ENCODE measurements at places on chromosomes 4 and X.

GRCh38 chrX:104195489-104196084, 29.3 kb downstream of the FAM199X start:
- DNase-seq = no peak

DNA sequence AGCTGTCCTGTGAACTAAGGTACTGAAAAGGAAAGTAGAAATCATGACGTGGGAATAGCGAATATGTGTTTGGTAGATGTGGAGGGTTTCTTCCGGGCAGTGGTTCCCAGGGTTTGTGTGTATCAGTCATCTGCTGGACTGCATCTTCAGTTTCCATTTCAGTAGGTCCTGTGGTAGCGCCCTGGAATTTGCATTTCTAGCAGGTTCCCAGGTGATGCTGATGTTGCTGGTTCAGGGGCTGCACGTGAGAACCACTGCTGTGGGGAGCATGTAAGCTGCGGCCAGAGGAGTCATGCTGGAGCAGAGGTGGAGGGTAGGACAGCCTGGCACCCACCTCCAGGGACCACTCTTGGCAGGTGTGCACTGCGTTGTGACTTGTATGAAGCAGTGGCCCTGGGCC, 47.1 kb downstream of the ARHGAP10 start:
- no peak for DNase-seq

DNA sequence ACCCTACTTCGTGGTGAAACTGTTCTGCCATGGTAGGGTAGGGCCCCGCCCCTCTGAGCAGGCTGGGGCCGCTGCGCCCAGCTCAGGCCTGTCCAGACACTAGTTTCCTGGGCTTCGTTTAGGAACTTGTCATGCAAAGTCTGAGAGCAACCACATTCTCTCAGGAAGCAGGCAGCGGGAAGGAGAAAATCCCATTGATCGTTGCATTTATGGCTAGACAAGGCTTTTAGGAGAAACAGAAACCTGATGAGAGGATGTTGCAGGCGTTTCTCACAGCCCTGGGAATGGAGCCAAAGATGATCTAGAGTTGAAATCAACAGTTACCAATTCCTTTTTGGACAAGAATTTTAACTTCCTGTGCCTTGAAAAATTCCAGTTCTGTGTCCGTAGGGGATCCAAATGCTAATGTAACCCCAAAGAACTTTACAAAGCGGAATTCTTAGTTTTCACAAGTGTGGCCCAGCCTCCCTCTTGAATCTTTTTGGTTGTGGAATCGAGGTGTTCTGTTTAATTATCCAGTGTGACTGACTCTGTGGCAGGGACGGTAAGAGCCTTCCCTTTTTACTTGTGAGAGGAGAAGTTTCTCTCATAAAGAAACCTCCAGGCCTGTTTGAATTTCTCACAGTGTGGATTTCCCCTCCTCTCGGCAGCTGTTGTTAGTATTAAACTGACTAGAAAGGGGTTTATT, 4.5 kb upstream of the CXCL9 start:
- DNase-seq = no peak

GRCh38 chr4:144967161-144967560, 130.8 kb downstream of the ANAPC10 start:
- no peak for DNase-seq

DNA sequence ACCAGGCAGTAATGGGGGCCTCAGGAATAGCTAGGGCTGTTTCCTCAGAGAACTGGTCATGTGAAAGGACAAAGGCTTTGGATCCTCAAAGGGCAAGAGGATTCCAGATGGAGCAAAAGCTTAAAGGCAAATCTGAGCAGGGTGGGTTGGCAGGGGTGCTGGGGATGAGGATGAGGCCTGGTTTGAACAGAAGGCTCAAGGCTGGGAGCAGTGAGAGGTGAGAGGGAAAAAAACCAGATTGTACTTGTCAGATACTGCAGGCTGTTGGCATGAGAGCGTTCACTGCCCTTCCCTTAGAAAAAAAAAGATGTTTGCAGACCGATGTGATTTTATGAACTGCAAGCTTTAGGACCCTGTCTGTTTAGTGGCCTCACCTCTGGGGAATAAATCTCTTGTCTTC, 75.3 kb upstream of the PLAC1 start:
- no peak for DNase-seq

DNA sequence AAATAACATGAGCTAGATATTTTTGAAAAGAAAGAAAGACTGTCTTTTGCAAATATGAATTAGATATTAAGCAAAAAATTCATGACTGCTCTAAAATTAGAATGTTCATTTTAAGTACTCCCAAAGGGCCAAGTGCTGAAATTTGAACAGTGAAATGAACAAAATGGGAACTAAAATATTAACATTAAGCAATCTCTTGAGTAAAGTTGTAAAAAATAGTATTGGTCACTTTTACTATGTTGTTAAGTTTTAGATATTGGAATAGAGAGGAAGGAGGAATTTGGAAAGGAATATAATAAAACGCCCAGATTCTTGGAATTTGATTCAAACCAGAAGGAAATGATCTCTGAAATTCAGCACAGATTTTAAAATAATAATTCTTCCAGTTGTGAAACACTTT, 125.9 kb upstream of the ANK2 start:
- DNase-seq = no peak

DNA sequence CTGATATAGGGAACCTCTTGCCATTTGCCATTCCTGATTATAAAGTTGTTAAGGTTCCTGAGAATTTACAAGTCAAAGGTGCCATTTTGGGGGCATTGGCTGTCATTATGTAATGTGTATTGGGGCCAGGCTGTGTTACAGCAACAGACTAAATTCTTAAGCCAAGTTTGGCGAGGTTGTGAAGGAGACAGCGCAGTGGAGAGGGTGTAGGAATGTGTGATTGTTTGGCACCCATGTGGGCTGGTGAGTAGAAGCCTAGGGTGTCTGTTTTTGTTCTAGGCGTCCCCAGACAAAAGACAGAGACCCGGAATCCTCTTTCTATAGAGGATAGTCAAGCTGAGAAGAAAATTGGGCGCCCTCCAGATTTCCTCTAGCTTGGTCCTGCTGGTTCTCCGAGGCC, 2535.3 kb downstream of the PCDH7 start:
- no peak for DNase-seq

DNA sequence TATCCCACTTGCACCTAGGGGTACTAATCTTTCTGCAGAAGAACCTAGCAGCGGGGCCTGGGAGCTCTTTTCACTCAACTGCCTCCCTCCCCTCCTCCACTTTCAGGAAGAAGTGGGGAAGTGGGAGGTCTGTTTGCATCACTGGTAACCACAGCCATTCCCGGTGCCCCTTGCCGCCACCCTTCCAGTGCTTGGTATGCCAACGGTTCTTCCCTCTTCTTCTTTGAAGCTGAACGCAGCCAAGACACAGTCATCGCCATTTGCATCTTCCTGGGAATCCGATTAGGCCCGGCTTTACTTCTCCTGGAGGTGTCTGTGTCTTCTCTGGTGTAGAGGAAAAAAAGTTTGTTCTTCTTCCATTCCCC, 47.2 kb upstream of the RBPJ start:
- DNase-seq = no peak

- DNase-seq = no peak
Measured at GRCh38 chr4:79241846-79242245, 84.0 kb downstream of the NAA11 start.

DNA sequence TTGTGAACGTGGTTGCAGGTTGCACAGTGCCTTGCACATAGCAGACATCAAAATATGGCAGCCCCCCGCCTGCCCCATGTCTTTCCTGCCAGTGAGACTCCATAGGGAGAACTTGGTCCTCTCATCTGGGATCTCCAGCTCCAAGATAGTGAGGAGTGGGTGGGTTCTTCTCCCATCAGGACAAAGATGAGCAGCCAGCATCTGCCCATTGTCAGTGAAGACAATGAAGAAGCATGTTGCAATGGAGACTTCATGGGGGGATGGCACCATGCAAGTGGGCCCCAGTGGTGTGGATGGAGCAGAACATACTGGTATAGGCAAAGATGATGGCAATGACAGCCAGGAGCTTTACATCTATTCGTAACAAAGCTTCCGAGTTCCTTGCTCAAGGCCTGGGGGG, 80.2 kb downstream of the STARD8 start:
- no peak for DNase-seq

DNA sequence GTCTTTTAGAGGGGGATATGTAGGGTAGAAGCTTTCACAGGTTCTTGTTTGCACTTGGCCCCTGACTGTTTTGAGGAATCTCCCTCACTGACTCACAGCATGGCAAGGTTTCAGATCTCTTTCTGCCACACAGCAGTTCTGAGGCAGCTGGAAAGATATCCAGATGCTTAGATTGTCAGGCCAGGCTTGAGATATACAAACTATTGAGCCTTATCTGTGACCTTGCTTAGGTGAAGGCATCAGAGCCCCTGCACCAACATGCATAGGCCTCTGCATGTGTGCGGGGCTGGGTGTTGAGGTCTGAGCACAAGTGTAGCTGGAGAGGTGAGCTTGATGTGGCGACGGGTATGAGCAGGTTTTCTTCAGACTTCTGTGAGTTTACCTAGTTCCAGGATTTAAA, 80.9 kb upstream of the MSANTD1 start:
- no peak for DNase-seq

GRCh38 chr4:121200795-121201472, 36.8 kb upstream of the TNIP3 start:
- no peak for DNase-seq

- no peak for DNase-seq
Measured at GRCh38 chrX:80223982-80224579, 196.2 kb upstream of the TENT5D start.

DNA sequence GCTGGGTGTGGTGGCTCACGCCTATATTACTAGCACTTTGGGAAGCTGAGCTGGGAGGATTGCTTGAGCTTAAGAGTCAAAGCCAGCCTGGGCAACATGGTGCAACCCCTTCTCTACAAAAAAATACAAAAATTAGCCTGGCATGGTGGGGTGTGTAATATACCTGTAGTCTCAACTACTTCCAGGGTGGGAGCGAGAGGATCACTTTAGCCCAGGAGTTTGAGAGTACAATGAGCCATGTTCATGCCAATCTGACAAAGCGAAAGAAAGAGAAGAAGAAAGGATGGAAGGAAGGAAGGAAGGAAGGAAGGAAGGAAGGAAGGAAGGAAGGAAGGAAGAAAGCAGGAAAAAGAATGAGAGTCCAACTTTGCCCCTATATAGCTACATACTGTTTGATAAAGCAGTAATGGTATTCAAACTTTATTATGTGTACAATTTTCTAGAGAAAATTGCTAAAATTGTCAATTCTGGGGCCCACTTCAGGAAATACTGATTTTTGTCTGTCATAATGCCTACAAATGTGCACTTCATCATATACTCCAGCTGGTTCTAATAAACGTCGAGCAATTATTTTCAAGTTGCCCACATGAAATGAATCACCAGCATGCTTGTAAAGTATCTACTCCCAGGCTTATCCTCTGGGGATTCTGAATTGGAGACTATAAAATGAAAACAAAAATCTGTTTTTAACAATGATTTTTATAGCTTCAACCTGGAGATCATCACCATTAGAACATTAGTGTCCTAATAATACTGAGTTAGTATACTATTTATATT, 132.3 kb downstream of the NDST4 start:
- no peak for DNase-seq

- no peak for DNase-seq
Measured at GRCh38 chr4:164115236-164115635, 620.7 kb downstream of the TMA16 start.

- no peak for DNase-seq
Measured at GRCh38 chr4:80713409-80713808, 317.1 kb upstream of the BMP3 start.

DNA sequence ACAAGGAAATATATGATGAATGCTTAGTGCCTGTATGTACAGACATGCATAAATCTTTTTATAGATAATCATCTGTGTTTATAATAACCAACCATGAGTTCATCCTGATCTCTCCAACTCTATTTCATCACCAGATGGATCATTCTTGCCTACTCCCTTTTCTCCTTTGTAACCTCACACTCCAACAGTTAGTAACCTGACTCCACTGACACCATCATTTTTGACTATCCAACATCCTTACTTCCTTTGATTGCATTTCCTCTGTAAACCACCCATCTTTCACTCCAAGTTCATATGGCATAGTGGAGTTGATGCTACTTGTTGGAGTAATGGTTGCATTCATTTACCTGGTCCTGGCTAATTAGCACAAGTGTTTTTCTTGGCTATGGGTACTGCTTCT, 170.6 kb downstream of the ZNF330 start:
- DNase-seq = no peak

GRCh38 chr4:168803732-168804131, 206.3 kb downstream of the CBR4 start:
- DNase-seq = no peak

GRCh38 chrX:128020701-128021100, 31.5 kb downstream of the ACTRT1 start:
- DNase-seq = no peak

DNA sequence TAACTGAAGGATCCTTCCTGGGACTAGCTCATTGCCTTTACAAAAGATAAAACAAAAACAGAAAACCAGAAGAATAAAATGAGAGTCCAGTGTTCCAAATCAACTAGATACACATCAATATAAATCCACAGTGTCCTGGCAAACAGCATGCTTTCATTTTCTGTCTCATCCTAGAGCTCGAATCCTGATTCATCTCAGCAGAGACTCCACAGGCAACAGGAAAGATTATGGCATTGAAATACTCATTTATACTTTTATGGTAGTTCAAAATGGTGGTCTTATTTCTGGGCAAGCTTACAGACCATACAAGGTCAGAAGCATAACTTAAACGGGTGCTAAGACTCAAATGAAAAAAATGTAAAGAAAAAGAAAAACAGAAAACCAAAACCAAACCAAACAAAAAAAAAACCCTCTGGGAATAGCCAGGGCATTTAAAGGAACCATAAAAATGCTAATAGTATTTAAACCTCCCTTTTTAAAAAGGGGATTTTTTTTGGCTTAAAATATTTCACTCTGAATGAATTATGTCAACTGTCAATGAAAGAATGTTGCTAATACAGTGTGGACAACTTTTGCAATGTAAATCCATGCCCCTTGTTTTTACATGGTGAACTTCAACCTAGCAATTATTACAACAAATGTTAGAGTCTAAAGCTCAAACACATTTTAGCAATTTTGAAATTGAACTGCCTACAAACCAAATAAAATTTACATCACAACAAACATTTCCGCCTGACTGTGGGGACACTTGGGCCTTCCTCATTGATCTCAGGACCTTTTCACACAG, 57.9 kb downstream of the GPR101 start:
- no peak for DNase-seq

DNA sequence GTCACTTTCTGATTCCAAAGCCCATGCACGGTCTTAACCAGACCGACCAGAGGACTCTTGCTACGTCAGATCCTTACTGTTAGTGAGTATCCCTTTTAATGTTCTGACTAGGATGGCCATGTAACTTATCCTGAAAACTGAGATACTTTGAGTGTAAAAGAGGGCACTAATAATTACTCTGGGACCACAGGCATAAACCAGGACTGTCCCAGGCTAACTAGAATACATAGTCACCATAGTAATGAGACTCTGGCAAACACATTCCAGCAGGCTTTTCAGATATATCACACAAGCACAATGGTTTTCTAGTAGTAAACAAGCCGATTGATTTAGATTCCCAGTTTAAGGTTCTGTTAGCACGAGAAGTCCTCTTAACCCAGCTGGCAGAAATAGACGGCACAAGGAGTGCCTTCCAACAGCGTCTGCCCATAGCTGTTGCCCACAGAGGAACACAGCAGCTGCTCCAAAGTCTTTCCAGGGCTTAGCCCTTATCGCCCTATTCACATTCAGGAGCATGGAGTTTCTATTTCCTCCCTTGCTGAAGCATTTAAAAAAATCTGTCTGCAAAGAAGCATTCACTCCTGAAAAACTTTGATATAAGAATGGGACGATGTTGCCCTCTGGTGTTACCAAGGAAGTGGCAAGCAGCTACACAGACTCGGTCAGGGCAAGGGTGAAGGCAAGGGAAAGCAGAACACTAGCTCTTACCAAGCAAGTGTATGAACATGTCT, 92.4 kb downstream of the CXCL13 start:
- DNase-seq = no peak

All from activated T-helper 1 cell treated with anti-CD3 and anti-CD28 coated beads, Interleukin-12 subunit alpha, Interleukin-12 subunit beta, Interleukin-2, Interleukin-4 antibody, amounts not matched to agents 30 ng/mL and 10 ng/mL and 1 ng/mL, durations not matched to agents 14 hours and 24 hours and 36 hours (primary cell).